ENCODE measurements at places on chromosomes 11 and 22.

- no peak for DNase-seq
Measured at GRCh38 chr22:36725366-36726006, 21.9 kb upstream of the CACNG2 start.

- no peak for DNase-seq
Measured at GRCh38 chr22:19645905-19646304, 68.4 kb upstream of the SEPTIN5 start.

DNA sequence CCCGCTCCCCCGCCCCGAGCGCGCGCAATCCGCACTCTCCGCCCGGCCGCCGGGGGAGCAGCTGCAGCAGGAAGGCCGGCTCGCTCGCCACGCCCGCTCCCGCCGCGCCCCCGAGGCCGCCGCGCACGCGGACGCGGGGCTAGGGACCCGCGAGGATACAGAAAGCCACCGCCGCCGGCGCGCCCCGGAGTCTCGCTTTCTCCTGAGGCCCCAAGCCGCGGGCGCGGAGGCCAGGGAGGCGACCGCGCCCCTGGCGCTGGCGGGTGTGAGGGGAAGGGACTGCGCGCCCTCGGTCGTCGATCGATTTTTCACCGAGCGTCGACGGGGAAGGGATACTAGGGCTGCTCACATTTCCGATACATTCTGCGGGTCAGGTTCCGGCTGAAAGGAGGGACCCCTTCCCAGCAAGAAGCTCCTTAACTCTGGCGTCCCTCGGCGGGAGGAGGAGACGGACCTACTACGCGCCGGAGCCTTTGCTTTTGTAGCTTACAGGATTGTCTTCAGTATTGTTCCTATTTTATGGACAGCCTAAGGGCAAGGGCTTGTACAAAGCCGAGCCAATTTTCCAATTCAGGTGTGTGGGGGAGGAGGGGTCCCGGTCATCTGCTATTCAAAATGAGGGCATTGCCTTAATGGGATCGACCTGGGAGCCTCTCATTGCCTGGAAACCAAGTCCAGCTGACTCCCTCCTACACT lies 416 bp upstream of the GAB2 start:
- DNase-seq = no peak

DNA sequence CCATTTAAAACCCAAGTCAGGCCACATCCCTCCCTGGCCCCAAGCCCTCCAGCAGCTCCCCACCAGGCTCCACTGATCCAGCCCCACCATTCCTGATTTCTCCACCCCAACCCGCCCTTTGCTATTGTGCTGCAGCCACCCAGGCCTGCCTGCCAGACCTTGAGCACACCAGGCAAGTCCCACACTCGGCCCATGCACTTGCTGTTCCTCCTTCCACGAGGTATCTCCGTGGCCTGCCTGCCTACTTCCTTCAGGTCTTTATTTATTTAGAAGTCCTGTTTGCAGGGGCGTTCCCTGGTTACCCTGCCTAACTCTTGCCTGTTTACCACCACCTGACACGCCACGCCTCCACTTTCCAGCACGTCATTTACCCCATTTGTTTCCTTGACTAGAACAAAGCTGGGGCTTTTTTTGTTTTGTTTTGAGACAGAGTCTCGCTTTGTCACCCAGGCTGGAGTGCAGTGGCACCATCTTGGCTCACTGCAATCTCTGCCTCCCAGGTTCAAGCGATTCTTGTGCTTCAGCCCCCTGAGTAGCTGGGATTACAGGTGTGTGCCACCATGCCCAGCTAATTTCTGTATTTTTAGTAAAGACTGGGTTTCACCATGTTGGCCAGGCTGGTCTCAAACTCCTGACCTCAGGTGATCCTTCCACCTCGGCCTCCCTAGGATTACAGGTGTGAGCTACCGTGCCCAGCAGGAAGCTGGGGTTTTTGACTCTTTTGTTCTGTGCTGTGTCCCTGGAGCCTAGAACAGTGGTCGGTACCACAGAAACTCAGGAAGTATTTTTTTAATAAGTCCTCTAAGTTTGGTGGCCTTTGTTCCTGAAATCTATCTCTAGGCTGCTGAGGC lies 6.7 kb downstream of the CENPM start:
- DNase-seq = peak; percentile 99

DNA sequence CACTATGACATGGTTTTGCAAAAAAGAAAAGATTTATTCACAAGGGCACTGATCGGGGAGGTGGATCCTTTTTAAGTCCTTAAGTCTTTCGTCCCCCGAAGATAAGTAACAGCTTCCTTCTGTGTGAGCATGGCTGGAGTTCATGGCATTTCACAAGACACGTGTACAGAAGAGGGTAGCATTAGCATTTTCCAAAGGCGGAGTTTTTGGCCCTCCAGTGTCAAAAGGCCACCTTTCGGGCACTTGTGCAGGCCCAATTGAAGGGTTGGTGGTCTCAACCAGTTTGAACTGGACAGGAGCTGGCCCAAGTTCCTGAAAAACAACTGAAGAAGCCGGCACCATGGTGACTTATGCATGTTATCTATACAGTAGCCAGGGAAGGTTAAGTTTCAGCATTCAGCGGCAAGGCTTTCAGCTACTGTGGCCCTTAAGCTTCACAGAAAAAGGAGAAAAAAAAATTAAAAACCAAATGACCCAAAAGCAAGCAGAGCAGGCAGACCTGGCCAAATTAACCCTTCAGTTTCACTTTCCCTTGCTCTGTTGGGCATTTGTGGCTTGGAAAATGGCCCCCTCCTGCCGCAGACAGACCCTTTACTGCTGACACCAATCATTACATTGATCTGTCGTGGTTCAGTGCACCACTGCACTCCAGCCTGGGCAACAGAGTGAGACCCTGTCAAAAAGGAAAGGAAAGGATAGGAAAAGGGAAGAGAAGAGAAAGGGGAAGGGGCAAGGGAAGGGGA lies 18.7 kb downstream of the ZNF74 start:
- no peak for DNase-seq

DNA sequence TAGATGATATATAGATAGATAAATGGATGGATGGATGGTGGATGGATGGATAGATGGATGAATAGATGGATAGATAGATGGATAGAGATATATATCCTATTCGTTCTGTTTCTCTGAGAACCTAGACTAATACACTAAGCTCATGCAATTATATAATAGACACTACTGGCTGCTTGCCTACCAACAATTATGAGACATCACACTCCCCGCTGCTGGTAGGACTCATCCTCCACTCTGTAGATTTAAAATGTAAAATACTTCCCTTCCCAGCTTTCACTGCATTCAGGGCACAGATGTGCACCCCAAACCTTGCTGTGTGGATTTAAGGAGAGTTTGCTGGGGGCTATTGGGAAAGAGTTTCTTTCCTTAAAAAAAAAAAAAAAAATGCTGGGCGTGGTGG lies 28.3 kb upstream of the RCN1 start:
- DNase-seq = no peak

GRCh38 chr11:69509381-69509780 lies 27.9 kb downstream of the LINC01488 start:
- no peak for DNase-seq

All from GM12864 (cell line).